AG08395 (cell line): ENCODE measurements at places on chromosomes 4 and X.

- DNase-seq, result no peak
Measured at GRCh38 chr4:67167849-67168248, 377.5 kb downstream of the CENPC start.

DNA sequence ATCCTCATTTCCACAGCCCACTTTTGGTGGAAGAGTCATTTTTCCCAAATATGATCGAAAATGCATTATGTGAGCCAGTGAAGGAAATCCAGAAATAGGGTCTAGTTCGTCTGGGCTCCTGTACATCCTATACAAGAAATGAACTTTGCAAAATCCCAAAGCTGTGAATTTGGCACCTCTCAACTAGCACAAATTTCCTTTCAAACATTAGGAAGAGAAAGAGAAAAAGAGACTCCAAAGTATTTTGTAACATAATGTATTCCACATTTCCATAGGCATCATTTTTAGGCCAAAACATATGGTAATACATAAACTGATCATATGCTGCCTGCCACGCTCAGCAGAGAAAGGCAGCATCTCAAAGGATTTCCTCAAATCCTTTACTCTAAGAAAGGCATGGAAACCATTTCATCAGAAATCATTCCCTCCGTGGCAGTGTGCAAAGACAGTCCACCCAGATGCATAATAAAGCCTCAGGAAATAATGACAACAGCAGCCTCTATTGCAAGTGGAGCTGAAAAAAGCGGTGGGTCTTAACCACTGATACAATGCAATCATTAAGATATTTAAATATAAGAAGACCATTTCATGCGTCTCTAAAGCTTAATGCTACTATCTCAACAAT lies 56.8 kb downstream of the ANOS1 start:
- no peak for DNase-seq

DNA sequence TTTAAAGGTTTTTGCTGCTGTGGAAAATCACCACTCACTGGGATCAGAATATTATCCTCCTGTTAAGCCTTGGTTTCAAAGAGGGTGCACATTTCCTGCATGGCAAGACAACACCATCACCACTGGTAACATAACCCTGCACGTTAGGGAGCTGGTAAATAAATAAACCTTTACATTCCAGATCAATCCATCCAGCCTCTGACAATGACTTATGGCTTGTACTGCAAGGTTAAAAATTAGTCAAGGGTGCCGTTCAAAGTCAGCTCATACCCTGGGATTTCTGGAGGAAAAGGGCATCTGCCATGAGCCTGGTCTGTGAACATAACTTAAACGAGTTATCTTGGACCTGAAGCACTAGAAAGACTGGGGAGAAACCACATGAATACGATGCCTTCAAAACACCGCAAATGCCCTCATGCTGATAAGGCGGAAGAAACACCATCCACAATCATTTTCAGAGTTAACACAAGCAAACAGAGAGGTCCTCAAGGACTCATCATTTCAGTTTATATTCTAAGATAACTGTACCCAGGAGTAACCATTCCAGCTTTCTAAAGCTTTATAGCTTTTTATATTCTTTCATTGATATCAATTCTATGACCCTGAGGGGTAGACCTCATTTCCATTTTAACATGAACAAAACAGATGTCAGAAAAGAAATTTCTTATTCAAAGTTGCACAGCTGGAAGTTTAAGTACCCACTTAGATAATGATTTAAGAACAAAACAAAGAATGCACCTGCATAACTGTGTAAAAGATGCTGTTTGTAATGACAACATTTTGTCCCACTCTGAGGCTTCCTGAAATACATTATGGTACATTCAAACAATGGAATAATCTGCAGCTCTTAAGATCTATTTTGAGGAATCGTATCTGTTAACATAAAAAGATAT lies 103.1 kb downstream of the NPNT start:
- DNase-seq, result no peak

GRCh38 chr4:102527695-102528283 lies 26.6 kb downstream of the NFKB1 start:
- peak; percentile 3 for DNase-seq

- no peak for DNase-seq
Measured at GRCh38 chr4:182770259-182770995, 146.8 kb downstream of the DCTD start.

GRCh38 chr4:156388826-156389225 lies 435.2 kb upstream of the CTSO start:
- peak; percentile 43 for DNase-seq

DNA sequence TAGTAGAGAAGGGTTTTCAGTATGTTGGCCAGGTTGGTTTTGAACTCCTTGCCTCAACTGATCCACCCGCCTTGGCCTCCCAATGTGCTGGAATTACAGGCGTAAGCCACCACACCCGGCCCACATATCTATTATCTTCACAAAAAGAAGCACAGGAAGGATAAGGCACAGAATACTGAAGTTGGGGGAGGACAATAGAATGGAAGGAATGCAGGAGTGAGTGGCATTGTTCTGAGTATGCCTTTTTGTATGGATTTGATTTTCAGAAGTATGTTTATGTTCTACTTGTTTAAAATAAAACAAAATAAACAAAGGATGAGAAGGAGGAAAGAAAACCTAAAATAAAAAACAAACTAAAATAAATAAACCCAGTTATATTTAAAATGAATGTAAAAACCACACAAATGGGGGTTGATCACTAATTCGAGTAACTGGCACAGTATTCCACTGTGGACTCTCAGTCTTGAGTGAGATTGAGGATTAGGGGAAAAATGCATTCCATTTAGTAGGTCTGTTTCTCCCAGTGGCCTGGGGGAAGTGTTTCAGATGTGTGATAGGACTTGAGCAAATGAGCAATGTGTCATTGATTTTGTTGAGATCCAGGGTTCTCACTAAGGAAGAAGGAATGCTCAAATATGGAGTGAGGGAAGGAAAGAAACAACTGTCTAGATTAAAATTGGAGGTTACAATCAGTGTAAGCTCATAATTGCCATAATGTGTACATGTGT lies 109.0 kb upstream of the C1QTNF7 start:
- peak; percentile 55 for DNase-seq

DNA sequence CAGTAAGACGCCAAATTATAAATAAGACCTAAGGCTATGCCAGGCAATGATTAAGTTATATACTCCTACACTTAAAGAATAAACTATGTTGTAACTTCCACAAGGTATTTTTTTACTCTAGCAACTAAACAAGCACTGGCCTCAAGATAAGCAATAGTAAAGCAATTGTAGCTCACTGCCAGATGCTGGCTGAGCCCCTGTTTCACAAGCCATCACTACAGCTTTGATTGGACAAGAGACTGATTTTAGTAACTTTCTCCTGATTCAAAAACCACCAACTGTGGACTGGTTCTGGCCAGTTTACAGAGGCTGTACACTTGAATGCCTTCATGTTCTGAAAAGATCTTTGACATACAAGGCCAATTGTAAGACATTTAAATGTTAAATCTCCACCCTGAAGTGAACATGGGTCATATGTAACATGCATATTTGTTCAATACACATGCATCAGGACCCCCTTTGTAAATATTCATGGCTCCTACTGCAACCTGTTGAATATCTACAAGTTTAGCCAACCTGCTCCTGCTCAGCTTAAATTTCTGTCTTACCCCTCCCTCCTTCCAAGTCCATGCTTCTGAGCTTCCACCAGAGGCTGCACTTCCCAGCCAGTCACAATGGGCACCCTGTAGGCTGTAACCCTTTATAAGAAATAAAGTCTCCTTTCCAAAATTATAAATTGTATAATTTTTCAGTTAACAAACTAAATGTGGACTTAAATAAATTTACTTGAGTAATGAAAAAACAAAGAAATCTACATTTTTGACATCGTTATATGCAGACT lies 423.6 kb downstream of the ANKRD50 start:
- DNase-seq, result no peak

DNA sequence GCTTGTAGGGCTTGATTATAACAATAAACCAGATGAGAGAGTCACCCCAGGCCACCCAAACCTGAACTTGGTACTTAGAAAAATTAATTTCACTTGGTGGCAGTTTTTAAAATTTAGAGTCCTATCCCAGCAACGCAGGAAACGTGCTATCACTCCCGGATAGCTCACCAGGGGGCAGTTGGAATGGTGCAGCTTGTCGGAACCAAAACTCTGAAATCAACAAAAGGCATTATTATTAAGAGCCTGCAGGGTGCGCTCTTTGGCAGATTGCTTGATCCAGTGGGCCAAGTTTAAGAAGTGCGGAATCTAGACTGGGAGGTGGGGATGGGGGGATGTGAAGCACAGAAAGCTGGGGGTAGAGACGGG lies 2.4 kb downstream of the FRAS1 start:
- DNase-seq, result peak; percentile 80

DNA sequence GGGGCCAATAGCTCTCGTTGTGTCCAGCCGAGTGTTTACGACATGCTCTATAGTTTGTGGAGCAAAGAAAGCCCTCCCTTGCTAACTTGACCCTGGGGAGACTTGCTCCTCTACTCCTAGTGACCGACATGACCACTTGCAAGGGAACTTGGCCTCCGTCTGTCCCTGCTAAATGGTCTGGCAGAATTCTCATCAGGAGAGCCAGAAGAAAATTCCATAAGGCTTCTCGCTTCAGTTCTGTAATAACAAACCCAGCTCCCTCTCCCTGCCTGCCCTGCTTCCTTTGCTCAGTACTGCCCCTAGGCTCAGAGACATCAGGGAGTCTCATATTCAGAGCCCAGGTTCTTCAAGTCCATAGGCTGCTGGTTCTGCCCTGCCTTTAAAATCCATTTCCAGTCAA lies 13.0 kb downstream of the DOCK11 start:
- DNase-seq, result no peak

DNA sequence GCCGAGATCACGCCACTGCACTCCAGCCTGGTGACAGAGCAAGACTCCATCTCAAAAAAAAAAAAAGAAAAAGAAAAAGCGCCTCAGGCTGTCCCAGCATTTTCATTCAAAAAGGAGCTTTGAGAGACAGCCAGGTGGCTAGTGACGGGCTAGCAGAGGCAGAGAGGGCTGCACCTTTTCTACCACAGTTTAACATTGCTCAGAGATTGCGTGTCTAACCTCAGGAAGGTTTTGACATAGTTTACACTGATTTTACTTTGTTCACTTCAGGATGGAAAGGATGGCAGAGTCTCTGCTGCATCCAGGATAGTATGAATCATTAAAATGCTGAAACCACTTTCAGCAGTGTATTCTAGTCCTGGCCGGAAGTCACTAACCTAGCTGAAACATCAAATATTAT lies 28.1 kb downstream of the ZFP42 start:
- DNase-seq, result no peak

DNA sequence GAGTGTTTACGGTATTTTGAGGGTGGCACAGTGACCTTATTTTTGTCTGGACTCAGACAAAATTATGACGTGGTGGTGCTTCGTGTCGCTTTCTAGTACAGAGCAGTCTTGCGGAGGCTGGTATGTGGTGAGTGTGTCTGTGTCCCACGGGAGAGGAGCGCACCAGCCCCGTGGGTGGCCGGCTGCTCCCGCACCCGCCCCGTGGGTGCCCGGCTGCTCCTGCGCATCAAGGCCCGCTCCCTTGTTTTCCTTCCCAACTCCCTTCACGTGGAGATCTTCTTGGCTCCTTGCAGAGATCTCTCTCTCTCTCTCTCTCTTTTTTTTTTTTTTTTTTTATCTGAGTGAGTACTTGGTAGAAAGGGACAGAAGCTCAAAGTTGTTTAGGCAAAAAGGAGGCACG lies 12.2 kb upstream of the FAM149A start:
- DNase-seq, result no peak

GRCh38 chr4:170102426-170102825 lies 12.7 kb upstream of the AADAT start:
- no peak for DNase-seq

DNA sequence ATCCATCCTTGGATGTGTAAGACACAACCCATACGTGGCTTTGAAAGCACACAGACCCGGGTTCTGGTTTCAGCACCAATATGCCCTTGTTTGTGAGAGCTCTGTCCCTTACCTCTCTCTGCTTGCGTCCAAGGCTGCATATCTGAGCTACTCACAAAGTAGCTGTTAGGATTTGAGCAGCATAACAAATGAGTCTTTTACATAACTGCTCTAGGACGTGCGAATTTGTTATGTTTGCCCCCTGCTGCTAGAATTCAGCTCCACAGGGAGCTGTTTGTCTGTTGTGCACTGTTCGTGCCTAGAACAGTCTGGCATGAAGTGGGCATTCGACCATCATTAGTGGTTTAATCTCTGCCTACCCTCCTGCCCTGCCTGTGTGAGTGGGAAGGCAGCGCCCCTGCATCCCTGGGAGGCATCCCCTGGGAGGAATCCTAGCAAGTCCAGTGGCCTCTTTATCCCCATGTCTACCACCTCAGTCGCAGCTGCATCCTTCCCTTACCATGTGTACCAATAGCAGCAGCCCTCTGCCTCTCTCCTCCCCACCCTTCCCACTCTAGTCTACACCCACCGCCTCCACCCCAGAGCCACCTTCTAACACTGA lies 42.1 kb downstream of the SLC2A9 start:
- DNase-seq, result no peak

DNA sequence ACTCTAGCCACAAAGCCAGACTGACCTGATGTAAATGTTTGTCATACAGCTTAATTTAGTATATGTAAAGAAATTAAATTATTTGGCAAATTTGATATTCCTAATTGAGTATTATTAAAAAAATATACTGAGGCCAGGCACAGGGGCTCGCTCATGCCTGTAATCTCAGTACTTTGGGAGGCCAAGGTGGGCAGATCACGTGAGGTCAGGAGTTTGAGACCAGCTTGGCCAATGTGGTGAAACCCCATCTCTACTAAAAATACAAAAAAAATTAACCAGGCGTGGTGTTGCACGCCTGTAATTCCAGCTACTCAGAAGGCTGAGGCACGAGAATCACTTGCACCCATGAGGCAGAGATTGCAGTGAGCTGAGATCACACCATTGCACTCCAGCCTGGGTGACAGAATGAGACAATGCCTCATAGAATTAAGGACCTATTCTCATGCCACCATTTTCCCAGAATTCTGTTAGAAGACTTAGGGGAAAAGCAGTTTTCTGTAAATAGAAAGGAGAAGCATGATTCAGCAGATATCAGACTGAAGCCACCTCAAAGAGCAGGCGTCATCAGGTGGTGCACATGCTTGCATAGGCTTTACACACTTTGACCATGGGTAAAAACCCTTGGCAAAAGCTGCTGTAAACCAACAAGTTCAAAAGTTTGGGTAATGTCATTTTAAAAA lies 6.1 kb downstream of the UBQLN2 start:
- no peak for DNase-seq

DNA sequence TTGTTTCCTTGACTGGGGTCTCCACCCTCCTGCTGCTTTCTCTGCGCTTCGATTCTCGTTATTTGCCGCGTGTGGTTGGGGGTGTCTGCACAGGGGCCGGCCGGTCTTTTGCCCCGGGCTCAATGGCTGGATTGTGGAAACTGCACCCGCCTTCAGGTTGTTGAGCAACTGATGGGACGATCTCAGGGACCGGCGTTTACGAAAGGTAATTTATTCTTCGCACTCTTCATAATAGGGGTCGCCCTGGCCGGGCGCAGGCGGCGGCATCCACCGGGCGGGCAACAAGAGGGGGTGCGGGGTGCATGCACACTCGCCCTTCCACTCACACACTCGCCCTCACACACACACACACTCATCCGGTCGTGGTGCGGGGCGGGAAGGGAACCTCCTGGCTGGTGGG lies 1.4 kb downstream of the ADGRL3 start:
- DNase-seq, result no peak
